ENCODE measurements at places on chromosomes 4 and X.

- DNase-seq = no peak
Measured at GRCh38 chr4:8387615-8388527, 52.7 kb downstream of the ACOX3 start.

DNA sequence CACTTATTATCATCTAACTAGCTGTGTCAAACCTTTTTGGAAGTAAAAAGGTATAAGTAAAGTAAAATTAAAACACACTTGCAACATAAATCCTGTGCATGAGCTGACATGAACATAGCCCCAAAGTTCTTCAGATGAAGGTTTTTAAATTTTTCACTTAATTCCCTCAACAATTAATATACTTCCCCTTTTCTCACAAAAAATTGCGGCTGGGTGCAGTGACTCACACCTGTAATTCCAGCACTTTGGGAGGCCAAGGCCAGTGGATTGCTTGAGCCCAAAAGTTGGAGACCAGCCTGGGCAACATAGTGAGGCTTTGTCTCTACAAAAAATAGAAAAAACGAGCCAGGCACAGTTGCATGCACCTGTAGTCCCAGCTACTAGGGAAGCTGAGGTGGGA, 16.8 kb downstream of the RASGEF1B start:
- DNase-seq = no peak

DNA sequence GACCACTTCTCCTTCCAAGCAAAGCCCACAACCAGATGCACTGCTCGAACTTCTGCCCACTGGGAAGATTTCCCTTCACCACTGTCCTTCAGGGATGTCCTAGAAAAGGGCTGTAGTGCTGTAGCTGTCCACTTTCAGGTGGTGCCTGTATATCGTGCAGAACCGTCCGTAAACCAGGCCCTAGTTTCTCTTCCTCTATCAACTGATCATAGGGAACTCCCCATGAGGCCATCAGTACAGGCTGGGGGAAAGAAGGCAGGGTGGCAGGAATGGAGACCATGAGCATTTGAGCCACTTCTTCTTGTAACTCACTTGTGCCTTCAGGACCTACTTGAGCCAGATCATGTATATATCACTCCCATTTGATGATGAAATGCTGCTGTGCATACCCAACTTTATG, 57.3 kb upstream of the FAM9B start:
- no peak for DNase-seq

GRCh38 chrX:19613645-19614323, 98.5 kb upstream of the MAP3K15 start:
- DNase-seq = no peak

DNA sequence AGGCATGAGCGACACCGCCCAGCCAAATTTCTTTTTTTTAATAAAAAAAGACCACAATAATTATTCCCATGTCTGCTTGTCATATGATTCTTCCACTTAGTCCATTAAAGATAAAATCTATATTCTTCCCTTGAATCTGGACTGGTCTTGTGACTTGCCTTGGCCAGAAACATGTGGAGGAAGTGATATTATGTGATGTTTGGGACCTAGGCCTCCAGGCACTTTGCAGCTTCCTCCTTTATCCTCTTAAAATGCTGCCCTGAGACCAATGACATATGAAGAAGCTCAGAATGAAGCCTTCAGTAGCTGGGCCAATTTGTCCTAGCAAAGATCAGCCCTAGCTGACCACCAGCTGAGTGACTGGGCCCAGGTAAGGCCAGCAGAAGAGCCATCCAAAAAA, 250.0 kb downstream of the INPP4B start:
- no peak for DNase-seq

DNA sequence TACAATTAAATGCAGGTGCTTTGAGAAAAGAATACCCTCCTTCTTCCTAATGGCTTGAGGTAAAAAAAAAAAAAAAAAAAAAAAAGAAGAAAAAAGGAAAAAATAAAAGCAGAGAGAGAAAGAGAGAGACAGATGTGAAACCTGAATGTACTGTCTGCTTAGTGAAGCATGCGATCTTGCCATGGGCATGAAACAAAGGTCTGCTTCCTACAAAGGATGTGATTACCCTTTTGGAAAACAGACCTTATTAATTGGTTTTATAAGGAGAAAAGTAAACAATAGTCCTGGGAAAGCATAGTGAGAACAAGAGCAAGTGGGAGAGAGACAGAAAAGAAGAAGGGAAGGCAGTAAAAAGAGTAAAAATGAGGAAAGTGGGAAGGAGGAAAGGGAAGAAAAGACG, 526.1 kb upstream of the PABPC4L start:
- DNase-seq = no peak

DNA sequence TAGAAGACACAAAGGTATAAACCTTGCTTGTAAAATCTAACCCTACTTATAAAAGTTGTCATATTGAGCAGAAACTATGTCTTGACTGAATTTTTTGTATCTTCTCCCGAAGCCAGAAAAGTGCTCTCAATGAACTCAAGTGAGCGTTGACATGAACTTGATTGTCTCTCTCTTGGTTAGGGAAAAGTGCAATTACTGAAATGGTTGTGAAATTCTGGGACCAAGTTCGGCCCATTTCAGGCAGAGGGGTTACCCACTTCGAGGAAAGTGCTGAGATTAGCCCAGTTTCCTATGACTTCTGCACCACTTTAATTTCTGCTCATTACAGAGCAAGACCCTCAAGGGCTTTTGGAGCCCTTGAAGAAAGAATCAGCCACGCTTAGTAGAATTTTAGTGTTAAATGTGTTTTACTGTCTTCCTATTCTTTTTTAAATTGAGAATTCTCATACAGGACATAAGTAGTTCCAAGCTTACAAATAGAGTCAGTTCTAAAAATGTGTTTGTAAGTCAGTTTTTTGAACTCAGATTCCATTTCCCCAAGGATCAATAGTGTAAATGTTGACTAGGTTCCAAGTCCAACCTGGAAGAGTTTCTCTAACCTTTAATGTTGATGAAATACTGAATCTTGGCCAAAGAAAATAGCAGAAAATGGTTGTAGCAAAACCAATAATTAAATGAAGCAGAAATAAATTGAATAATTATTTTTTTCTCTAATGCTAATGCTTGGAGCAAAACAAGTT, 125.7 kb upstream of the ACSL4 start:
- no peak for DNase-seq

DNA sequence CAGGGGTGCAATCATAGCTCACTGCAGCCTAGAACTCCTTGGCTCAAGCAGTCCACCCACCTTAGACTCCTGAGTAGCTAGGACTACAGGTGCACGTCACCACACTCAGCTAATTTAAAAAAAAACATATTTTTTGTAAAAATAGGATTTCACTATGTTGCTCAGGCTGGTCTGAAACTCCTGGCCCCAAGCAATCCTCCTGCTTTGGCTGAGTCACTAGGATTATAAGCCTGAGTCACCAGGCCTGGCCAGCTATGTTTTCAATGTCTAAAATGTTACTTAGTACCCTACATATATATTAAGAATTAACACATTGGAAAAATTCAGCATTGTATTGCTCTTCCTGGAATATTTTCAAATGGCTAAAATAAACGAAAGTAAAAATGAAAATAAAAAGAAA, 37.5 kb downstream of the PNPLA4 start:
- no peak for DNase-seq

DNA sequence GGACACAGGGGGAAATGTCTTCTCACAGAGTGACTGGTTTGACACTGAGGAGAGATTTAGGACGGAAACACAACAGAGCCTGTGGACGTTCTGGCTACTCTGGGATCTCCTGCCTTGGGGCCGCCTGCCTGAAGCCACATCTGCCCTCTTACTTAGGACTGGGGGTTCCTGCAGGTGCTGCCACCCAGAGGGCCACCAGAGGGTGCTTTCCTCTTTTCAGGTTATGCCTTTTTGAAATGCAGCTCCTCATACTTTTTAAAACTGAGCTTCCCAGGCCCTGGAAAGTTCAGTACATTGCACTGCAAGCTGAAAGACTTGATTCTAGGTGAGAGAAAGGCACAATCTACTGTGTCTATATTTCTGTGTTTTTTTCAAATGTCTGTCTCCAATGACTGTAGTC, 92.2 kb upstream of the PGRMC2 start:
- no peak for DNase-seq

Measured in T-helper 9 cell (primary cell).